ENCODE measurements at places on chromosomes 5 and 9. TPM values are rescaled to one million over a fixed set of nuclear protein-coding genes. Genes with fewer than 3 reads are reported as not detected.
A peak's percentile ranks its signal among the peaks of the same experiment; 100 is the strongest.

The SHOC1 gene
- not detected for total RNA-seq

The FST gene
- not detected for total RNA-seq

GRCh38 chr5:103840600-103840999, 278.0 kb upstream of the NUDT12 start:
- no peaks in the 10 kb centered on the region for H3K4me1 ChIP-seq
- no peaks in the 10 kb centered on the region for H3K36me3 ChIP-seq
- no peaks in the 10 kb centered on the region for H3K27me3 ChIP-seq
- no peak overlapping the region for H3K27ac ChIP-seq
- no peak for DNase-seq

DNA sequence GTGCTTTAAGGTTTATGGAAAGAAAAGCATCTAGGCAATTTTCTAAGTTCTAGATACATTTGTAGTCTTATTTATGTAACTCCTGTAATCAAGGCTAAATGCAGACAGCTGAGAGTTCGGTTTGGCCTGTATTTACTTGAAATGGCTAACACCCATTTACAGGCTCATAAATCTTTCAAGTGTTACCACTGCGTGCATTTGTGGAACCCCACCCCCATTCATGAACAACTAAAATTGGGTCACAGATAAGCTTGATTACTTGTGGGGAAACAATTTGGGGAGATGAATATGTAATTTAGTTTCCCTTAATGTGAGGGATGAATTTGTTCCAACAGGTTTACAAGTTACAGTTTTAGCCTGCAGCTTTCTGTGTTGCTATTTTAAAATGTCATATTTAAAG, 360.6 kb downstream of the ARRDC3 start:
- H3K36me3 ChIP-seq = no peaks in the 10 kb centered on the region
- H3K27me3 ChIP-seq = peaks cover 3% of the 10 kb centered on the region
- DNase-seq = no peak
- no peak overlapping the region for H3K27ac ChIP-seq
- no peaks in the 10 kb centered on the region for H3K4me1 ChIP-seq

- peaks cover 2% of the 10 kb centered on the region for H3K27me3 ChIP-seq
- no peak overlapping the region for H3K27ac ChIP-seq
- H3K36me3 ChIP-seq = no peaks in the 10 kb centered on the region
- DNase-seq = peak; percentile 69
- H3K4me1 ChIP-seq = peaks cover 5% of the 10 kb centered on the region
Measured at GRCh38 chr5:176596689-176597416, 13.1 kb downstream of the GPRIN1 start.

The DMAC1 gene
- 30.4 TPM for total RNA-seq

- H3K27me3 ChIP-seq = peaks cover 5% of the 10 kb centered on the region
- DNase-seq = no peak
- no peaks in the 10 kb centered on the region for H3K4me1 ChIP-seq
- H3K27ac ChIP-seq = no peak overlapping the region
Measured at GRCh38 chr5:43564289-43564850, 7.5 kb upstream of the PAIP1 start.
